ENCODE measurements at places on chromosomes 7 and 10.

DNA sequence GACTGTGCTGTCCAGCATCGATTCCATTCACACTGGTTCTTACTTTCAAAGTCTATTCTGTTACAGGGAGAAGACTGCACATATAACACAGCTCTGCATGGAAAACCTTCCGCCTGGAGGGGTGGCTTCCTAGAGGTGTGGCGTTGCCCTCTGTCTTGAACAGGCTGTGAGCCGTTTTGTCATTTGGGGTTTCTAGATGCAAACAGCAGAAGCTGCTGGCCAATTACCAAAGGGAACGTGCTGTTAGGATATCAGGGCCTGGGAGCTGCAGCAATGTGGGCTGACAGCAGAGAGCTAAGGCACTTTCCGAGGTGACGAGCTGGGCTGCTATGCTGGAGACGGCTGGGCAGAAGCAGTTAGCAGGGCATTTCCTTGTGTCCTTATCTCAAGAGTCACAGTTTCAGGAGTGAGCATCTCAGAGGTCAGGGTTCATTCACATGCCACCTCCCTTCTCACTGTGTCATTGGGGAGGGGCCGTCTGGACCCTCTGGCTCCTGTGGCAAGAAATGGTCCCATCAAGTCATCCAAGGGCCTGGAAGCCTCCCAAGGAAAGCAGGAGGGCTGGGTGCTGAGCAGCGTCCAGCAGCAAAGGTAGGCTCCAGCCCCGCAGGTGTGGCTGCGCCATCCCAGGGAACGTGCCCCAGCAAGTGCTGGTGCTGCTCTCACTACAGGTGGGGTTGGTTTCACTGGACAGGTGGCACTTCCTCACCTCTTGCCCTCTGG lies 106.5 kb downstream of the WDR37 start:
- no peak for DNase-seq

GRCh38 chr10:49200854-49201253 lies 12.7 kb upstream of the TMEM273 start:
- no peak for DNase-seq

DNA sequence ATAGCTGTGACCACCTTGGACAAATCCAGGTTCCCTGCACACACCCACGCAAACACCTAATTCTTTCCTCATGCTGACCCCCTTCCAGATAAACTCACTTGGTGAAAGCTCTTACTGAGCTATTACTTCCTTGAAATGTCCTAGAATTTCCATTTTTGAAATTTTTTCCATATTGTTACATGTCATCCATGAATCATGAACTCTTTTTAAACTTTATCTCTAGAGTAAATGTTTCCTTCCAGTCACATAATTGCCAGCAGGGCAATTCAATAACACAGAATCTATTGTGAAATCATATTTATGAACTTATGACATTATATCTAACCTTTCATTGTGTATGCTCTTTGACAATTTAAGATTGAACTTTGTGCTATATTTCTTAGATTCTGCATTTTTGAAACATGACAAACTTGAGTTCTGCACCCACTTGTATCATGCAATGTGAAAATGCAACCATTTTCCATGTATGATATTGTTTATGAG lies 26.8 kb upstream of the FGL2 start:
- no peak for DNase-seq

DNA sequence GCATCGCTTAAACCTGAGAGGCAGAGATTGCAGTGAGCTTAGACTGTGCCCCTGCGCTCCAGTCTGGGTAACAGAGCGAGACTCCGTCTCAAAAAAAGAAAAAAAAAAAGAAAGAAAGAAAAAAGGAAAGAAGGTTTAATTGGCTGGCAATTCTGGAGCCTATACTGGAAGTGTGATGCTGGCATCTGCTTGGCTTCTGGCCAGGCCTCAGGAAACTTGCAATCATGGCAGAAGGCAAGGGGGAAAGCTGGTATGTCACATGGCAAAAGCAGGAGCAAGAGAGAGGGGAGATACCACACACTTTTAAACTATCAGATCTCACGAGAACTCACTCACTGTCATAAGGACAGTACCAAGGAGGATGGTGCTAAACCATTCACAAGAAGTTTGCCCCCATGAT lies 190.0 kb downstream of the CALN1 start:
- no peak for DNase-seq

DNA sequence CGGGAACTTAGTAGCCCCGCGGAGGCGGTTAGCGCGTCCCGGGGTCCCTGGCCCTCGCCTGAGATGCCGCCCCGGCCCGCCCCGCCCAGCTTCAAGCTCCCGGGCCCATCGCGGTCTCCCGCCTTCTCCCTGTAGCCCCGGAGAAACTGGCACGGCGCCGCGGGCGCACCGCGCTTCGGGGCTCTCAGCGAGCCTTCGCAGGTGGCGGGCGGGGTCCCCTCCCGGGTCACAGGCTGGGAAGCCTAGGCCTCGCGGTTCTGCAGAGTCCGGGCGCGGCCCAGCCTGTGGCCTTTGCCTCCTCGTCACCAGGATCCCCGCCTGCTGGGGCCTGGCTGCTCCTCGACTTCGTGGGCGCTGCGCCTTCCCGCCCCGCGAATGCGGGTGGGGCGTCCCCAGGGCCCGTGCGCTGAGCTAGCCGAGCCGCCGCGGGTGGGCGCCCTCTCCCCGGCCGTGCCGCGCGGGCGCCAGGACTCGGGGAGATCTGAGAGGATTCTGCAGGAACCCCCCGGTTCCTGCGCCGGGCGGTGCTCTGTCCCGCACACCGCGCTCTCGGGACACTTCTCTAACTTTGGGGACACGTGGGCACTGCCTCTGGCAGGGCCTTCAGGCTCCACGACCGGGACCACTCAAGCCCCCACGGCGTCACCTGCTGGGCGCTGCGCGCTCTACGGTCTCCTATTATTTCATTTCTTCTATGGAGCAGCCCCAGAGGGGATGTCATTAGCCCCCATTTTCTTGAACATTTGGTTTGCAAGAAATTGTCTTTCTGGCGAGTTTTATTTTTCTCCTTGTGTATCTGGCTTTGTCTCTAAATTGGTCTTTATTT lies 682 bp upstream of the RGS10 start:
- DNase-seq = peak; percentile 48

GRCh38 chr10:124650820-124651401 lies 93.3 kb downstream of the FAM53B start:
- peak; percentile 62 for DNase-seq

GRCh38 chr10:118564652-118565051 lies 30.8 kb downstream of the PRLHR start:
- DNase-seq = no peak

Measured in stimulated activated CD8-positive, alpha-beta memory T cell treated with anti-CD3 and anti-CD28 coated beads, Interleukin-7, amount 100 ng/mL, for 48 hours (primary cell).